ENCODE measurements at places on chromosomes 3 and 15.

GRCh38 chr3:52315977-52316764 is at the start of gene DNAH1:
TSS of gene DNAH1 (plus strand) at chr3:52316319. CDS start at chr3:52322443, 6,124 bp downstream.
- DNase-seq, result no peak

DNA sequence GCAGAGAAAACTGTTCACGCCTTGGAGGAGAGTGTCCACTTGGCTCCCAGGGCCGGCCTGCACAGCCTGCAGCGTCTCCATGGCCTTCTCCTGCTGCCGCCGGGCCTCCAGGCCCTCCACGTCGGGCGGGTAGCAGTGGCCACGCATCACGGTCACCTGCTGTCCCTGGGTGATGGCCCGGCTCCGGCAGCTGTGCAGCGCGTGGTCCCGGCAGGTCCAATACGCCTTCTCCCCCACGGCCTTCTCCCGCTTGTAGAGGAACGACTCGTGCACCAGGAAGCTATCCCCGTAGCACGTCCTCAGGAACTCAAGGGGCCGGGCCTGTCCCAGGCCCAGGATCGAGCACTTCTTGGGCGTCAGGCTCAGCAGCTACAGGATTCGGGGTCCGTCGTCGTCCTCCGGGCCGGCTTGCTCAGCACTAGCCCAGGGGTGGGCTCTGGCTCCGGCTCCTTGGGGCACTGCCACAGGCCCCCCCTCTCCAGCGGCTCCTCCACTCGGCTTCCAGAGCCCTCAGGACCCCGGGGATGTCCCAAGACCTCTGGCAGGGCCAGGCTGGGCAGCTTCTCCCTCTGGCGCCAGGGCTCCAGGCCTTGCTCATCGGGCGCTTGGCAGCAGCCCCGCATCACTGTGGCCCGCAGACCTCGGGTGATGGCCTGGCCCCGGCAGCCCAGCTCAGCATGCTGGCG is 83.6 kb upstream of the FXR1 start:
- no peak for DNase-seq

DNA sequence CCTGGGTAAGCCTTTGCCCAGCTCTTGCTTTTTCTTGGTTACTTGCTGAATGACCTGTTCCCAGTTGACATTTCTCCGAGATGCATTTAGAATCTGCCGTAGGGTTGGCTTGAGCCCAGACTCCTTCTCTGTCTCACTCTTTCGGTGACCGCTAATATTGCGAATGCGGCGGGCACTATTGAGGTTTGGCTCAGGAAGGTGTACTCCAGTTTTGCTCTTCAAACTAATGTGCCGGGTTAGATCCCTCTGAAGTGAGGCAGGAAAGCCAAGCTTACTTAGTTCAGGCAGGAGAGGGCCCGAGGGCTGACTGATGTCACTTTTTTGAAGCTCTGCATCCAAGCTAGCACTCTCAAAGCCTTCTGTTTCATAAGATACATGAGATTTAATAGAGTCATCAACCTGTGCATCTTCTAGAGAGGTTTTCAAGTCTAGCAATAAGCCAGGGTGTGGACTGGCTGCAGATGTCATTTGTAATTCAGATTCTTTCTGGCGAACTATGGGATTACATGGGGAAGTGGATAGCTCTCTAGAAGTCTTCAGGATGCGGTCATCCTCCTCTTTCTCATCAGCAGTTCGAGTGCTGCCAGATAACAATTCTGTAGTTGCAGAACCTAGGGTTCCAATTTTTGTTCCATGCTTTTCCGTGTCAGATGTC is 41.0 kb downstream of the ZNF106 start:
- DNase-seq, result no peak

- no peak for DNase-seq
These were observed 45.9 kb downstream of the SUMF1 start for GRCh38 chr3:4421121-4421520.

DNA sequence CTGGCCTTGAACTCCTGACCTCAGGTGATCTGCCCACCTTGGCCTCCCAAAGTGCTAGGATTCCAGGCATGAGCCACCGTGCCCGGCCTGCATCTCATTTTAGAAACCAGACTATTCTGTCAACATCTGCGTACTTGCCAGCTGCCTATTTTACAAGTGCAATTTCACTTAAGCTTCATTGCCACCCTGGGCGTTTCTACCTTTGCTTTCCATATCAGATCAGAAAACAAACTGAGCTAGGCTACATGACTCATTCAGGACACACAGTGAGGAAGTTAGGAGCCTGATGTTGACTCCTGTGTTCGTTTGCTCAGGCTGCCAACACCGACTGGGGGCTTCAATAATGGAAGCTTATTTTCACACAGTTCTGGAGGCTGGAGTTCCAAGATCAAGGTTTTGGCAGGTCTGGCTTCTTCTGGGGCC is 42.3 kb upstream of the KLHL25 start:
- no peak for DNase-seq

DNA sequence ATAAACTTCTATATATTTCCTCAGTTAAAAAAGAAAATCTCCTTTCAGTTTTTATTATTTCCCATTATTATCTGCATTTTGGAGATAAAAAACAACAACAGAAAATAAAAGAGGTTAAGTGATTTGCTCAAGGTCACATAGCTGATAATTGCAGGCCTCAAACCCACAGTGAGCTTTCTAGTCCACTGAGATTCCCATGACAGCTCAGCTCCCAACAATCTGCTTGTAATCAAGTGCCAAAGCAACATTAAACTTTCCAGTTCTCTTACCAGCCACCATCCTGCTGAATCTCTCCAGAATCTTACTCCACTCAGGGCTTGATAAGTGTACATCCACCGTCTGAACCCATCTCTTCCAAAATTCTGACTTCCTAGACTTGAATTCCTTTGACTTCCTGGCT is 318.2 kb upstream of the SEMA6D start:
- no peak for DNase-seq

DNA sequence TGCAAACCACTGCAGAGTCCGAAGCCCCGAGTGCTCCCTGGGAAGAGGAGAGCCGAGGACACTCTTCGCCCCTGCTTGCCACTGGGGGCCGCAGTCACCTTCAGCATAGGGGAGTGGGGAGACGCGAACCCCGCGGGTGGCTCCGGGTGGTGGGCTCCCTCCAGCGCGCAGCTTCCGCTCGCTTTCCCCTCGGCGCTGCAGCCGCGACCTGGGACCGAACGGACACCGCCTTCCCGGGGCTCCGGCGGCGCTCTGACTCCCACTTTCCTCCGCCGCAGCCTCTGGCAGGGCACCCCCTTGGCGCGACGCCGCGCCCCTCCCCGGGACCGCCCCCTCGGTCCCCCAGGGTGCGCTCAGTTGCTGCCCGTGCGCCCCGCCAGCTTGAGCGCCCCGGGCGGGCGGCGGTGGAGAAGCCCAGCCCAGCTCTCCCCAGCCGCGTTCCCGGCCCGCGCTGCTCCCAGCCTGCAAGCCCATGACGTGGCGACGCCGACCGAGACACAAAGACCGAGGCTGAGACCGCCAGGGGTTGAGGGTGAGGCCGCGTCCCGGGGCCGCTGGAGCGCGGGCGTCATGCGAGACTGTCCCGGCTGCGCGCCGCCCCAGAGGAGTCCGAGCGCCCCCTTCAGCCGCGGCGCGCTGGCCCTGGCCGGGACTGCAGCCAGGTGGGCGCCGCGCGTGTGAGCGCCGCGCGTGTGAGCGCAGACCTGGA is at the start of gene MINAR1:
Gene MINAR1, plus strand, starts transcription at position 701 of the 709 bp plus-strand sequence. CDS start 23,812 bp downstream, outside the sequence.
- no peak for DNase-seq

- DNase-seq, result no peak
These were observed 228.7 kb upstream of the CGNL1 start for GRCh38 chr15:57147621-57148020.

DNA sequence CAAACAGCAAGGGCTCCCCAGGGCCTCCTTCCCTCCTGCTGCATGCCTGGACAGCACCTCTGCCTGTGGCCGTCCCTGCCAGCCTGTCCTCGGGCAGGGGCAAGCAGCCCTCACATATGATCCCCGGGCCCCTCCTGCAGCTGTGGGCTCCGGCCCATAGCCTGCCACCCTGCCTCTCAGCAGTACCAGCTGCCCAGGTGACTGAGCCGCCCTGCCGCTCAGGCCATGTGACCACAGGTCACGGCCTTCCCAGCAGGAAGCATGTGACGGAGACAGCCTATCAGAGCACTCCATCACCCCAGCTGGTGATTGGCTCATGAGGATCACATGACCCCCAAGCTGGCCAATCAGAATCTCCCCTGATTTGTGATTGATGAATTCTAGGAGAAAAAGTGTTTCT is 23.9 kb downstream of the ALDH1L1 start:
- DNase-seq, result no peak
